Stimulated activated CD8-positive, alpha-beta memory T cell treated with anti-CD3 and anti-CD28 coated beads, Interleukin-15, amount 100 ng/mL, for 4 hours (primary cell): ENCODE measurements at places on chromosomes 4 and X.

DNA sequence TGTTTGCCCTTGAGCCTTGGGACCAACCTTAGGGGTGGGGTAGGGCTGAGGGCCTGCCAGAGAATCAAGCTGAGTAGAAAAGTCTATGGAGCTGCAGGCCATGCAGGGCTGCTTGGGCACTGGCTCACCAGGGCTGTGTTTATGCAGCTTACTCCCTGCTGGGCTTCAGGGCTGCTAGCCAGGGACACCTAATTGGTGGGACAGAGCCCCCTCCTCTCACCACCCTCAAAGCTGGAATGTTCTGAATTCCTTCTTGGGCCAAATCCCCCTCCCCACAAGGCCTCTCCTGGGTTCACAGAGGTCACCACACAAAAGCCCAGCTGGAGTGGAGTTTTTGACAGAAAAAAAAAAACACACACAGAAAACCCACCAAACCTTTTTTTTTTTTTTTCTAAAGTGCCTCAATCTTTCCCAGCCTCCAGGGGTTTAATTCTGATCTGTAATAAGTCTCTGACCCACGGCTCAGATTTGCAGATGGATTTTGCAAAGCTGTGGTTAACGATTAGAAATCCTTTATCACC is at the start of gene CLDN2:
Gene CLDN2 (plus strand): TSS at position 471 of the 521 bp plus-strand sequence. CDS start 7,827 bp downstream, outside the sequence.
- no peak for DNase-seq

- DNase-seq, result no peak
Observed at GRCh38 chr4:24932515-24933225, 19.8 kb upstream of the CCDC149 start.

DNA sequence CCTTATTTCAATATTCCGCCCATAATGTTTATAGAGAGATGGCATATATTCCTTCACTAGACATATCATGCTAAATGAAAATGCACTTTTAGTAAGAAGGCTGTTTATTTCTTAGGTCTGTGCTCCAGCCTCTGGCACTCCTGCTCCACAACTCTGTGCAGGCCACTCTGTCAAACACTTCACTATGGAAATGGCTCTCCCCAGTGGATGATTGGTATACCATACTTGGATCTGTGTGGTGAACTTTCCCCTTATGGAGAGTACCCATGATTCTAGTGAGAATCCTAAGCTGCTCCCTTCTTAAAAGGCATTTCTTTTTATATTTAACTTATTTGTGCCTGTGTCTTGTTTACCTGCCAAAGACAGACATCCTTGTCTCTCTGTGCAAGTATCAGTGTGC is 480.1 kb upstream of the GALNT7 start:
- no peak for DNase-seq

- DNase-seq, result no peak
Observed at GRCh38 chrX:20267931-20268701, 1.4 kb upstream of the RPS6KA3 start.

DNA sequence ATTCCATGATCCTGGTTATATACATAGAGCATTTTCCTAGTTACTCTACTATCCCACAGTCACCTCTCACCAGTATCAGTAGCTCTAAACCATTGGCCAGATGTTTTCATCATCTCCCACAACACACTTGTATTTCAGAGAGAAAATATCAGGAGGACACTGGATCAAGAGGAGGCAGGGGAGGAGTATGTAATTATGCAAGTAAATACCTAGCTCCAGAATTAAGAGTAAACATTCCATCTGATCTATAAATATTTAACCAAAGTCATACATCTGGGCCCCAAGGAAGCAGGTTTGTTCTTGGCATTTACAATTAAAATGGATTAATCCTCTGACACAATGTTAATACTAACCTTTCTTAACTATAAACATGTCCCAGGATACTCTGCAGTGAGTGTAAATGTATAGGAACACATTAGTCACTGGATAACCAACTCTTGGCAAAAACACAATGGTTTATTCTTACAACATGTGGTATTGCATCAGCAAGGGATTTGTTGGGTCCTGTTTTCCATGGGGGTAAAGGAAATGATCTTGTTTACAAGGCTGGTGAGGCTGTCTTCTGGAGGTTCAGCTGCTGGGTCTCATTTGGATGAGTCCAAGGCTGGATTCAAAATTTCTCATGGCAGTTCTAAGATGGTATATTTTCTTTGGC is 170.1 kb downstream of the ATG4A start:
- DNase-seq, result no peak

DNA sequence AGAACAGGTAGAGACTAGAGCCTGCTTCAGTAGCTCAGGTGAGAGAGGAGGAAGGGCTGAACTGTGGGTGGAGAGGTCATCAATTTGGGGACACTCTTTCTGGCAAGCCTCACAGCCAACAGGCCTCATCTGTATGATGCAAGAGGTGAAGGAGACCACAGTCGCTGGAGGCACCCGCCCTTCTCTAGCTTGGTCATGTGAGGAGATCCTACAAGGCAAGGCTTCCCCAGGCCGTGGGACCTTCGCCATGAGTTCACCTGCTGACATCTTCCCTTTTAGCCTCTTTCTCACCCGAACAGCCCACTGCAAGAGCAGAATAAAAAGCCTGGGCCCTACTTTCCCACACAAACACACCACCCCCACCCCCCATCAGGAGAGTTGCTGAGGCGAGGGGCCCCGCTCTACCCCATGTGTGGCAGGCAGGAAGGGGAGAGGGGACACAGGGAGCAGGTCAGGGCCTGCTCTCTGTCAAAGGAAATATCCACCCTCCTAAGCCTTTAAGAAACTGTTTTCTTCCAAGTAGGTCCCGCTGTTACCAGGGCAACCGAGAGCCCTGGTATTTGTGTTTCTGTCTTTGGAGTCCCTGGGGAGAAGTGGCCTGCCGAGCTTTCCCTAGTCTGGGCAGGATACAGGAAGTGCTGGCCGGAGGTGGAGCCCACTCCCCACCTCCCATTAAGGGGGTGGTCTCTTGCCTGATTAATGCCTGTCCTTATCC is 8.1 kb downstream of the RTL5 start:
- DNase-seq, result no peak

DNA sequence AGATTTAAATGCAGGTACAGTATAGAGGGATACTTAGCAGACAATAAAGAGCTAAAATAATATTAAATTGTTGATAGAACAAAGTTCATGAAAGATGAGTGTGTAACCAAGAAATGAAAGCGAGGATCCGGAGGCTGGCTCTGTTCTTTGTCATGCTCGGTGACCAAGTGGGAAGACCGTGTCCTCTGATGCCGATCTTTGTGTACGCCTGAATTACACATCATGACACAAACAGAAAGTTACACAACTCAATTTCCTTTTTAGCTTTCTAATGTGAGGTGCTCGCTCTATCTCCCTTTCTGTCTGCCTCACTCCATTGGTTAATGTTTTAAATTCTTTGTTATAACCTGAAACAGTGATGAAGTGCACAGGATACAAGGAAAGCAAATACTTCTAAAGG is 114.8 kb upstream of the NEIL3 start:
- no peak for DNase-seq

- DNase-seq, result no peak
Observed at GRCh38 chrX:153864101-153864500, 21.9 kb downstream of the L1CAM start.

GRCh38 chr4:167614866-167615265 is 380.6 kb upstream of the SPOCK3 start:
- DNase-seq, result no peak

DNA sequence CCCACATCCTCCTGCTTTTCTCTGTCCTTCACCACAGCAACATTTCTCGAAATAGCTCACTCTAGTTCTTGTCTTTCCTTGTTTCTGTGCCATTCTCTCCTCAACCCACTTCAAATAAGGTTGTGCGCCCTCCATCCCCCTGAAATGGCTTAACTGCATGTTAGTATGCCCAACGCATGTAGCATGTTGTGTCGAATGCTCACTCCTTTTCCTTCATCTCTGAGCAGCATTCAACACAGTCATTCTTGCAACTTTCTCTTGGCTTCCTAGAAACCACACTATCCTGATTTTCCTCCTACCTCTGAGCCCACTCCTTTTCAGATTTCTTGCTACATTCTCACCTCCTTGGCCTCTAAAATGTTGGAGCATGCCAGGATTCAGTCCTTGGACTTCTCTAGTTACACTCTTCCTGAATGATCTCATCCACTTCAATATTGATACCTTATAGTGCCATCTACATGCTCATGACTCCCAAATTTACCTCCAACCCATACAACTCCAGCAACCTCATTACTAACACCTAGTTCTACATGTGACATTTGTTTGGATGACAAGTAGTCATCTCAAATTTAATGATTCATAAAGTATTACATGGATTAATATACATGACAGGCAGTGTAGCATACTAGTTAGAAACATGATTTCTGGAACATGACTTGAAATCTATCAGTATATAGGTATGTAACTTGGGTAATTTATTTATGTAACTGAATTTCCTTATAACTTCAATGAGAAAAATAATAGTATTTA is 22.3 kb downstream of the RBMX start:
- no peak for DNase-seq

- no peak for DNase-seq
Observed at GRCh38 chr4:78762529-78762928, 13.6 kb upstream of the BMP2K start.
